ENCODE measurements at places on chromosomes 16 and 17. TPM values are rescaled to one million over a fixed set of nuclear protein-coding genes. Genes with fewer than 3 reads are reported as not detected.

GRCh38 chr17:62805234-62805633, 2.9 kb downstream of the MARCHF10 start:
- DNase-seq = no peak

DNA sequence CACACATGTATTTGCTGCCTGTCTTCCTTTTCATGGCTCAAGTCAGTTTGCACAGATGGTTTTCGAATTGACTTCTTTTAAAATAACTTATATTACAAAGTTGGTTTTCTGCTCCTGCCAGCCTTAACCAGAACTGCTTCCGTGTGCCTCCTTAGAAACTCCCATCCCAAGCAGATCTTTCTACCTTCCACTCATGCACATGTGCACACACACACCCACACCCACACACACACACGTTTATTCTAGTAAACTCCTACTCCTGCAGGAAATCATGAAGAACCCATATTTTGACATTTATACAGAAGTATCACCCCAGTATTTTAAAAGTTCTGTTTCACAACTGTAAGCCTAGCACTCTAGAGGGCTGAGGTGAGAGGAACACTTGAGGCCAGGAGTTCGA, 329.5 kb upstream of the SOX9 start:
- no peak for DNase-seq

Gene UQCRC2
- polyA plus RNA-seq = 188 TPM

Gene CRYM
- 0.17 TPM for polyA plus RNA-seq

GRCh38 chr17:60067871-60068270, 10.8 kb downstream of the HEATR6 start:
- DNase-seq = no peak

Data from keratinocyte (primary cell).